T-cell (primary cell): ENCODE measurements at places on chromosomes 4 and X. TPM values are rescaled to one million over a fixed set of nuclear protein-coding genes. Genes with fewer than 3 reads are reported as not detected.

- DNase-seq, result no peak
- H3K36me3 ChIP-seq, result no peaks in the 10 kb centered on the region
- H3K27me3 ChIP-seq, result no peaks in the 10 kb centered on the region
- H3K27ac ChIP-seq, result no peak overlapping the region
Measured at GRCh38 chr4:173174594-173175012, 6.0 kb downstream of the GALNT7 start.

GRCh38 chr4:7358100-7358735, 76.5 kb downstream of the PSAPL1 start:
- H3K4me1 ChIP-seq, result no peaks in the 10 kb centered on the region
- no peaks in the 10 kb centered on the region for H3K36me3 ChIP-seq
- H3K27me3 ChIP-seq, result no peaks in the 10 kb centered on the region
- no peak for DNase-seq
- H3K4me3 ChIP-seq, result no peak overlapping the region

DNA sequence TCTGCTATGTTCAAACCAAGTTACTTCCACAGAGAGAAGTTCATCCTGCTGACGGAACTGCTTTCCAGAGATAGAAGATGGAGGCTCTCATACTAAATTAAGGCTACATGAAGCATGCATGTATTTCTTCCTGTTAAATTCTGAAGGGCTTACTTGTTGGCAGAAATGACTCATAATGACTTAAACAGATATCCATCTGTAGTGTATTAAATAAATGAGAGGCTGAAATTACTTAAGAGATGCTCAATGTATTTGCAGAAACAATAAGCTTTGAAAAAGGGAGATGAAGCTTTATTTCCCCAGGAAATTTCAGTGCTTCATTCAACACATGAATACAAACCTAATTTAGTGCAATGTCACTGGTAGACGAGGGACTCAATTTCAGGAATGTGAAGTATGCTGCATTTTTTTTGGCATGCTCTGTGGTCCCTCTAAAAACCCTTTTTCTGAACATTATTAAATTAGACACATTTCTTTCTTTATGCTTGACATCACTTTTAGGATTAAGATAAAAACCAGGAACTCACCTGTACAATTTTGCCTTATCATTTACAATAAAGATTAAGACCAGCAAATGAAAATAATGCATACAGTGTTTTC, 759.1 kb upstream of the POU3F4 start:
- no peak for DNase-seq
- H3K27ac ChIP-seq, result no peak overlapping the region

GRCh38 chr4:112348488-112349158, 51.5 kb downstream of the ALPK1 start:
- H3K36me3 ChIP-seq, result no peaks in the 10 kb centered on the region
- H3K27ac ChIP-seq, result no peak overlapping the region
- no peak for DNase-seq
- H3K4me1 ChIP-seq, result no peaks in the 10 kb centered on the region

- no peak overlapping the region for H3K4me3 ChIP-seq
- H3K27ac ChIP-seq, result no peak overlapping the region
- DNase-seq, result no peak
- H3K27me3 ChIP-seq, result no peaks in the 10 kb centered on the region
Measured at GRCh38 chr4:130183096-130183495, 1087.1 kb downstream of the C4orf33 start.

GRCh38 chr4:118981171-118981838, 92.7 kb downstream of the SYNPO2 start:
- no peaks in the 10 kb centered on the region for H3K4me1 ChIP-seq
- DNase-seq, result no peak
- no peak overlapping the region for H3K4me3 ChIP-seq
- H3K27ac ChIP-seq, result no peak overlapping the region
- no peaks in the 10 kb centered on the region for H3K36me3 ChIP-seq
- no peaks in the 10 kb centered on the region for H3K27me3 ChIP-seq

DNA sequence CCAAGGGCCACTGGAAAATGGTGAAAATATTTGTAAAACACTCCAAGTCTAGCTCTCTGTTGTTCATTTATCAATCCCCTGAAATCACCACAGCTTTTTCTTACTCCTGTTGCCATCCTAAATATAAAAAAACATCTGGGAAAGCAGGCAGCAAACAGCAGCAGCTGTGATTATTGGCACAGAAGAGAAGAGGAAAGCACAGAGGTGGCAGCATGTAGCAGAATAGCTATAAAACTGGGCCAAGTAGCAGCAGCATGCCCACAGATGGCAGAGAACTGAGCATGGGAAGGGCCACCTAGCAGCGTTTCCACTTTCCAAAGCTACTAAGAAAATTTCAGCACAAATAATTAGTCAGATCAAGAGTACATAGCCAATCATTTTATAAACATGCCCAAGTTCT, 307.2 kb downstream of the SLC7A11 start:
- H3K4me3 ChIP-seq, result no peak overlapping the region
- no peak overlapping the region for H3K27ac ChIP-seq
- no peaks in the 10 kb centered on the region for H3K4me1 ChIP-seq
- H3K27me3 ChIP-seq, result no peaks in the 10 kb centered on the region

DNA sequence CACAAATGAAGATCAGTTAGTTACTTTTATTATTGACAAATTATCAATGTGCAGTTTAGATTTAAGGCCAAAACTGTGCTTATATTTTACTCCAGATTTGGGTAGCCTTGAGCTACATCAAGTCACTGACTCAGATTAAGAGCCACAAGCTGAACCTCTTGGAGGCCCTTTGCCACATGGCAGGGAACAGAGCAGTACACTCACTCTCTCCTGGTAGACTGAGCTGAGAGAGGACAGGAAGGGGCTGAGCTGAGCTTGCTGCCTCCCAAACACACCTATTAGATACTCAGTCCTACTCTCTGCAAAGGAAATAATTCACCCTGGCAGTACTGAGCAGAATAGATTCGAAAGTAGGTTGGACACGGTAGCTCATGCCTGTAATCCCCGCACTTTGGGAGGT, 7.8 kb downstream of the STAP1 start:
- H3K4me3 ChIP-seq, result no peak overlapping the region
- no peaks in the 10 kb centered on the region for H3K36me3 ChIP-seq
- no peak overlapping the region for H3K27ac ChIP-seq
- no peak for DNase-seq

DNA sequence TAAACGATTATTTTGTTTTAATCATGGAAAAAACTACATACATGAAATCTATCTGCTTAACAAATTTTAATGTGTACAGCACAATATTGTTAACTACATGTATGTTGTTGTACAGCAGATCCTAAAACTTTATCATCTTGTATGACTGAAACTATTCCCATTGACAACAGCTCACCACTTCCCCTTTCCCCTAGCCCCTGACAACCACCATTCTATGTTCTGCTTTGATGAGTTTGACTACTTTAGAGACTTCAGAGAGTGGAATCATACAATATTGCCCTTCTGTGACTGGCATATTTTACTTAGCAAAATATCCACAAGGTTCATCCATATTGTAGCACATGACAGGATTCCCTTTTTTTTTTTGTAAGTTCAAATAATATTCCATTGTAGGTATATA, 185.9 kb downstream of the CFAP299 start:
- H3K27ac ChIP-seq, result no peak overlapping the region
- no peak overlapping the region for H3K4me3 ChIP-seq
- no peaks in the 10 kb centered on the region for H3K36me3 ChIP-seq
- no peaks in the 10 kb centered on the region for H3K4me1 ChIP-seq
- no peak for DNase-seq

DNA sequence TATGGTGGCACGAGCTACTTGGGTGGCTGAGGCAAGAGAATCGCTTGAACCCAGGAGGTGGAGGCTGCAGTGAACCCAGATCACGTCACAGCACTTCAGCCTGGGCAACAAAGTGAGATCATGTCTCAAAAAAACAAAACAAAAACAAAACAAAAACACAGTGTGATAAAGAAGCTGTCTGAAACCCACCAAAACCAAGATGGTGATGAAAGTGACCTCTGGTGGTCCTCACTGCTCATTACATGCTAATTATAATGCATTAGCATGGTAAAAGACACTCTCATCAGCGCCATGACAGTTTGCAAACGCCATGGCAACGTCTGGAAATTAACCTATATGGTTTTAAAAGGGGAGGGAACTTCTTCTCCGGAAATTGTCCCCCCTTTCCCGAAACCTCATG, 29.4 kb upstream of the OPHN1 start:
- H3K36me3 ChIP-seq, result no peaks in the 10 kb centered on the region
- no peaks in the 10 kb centered on the region for H3K27me3 ChIP-seq
- no peaks in the 10 kb centered on the region for H3K4me1 ChIP-seq

Gene ERAS
- total RNA-seq, result not detected

Gene LDB2
- total RNA-seq, result not detected

Gene TMSB15C
- 2.1 TPM for total RNA-seq

Gene NAP1L3
- 5.2 TPM for total RNA-seq

Gene SLC10A3
- 31.3 TPM for total RNA-seq
